ENCODE measurements at places on chromosomes 2 and 18.

DNA sequence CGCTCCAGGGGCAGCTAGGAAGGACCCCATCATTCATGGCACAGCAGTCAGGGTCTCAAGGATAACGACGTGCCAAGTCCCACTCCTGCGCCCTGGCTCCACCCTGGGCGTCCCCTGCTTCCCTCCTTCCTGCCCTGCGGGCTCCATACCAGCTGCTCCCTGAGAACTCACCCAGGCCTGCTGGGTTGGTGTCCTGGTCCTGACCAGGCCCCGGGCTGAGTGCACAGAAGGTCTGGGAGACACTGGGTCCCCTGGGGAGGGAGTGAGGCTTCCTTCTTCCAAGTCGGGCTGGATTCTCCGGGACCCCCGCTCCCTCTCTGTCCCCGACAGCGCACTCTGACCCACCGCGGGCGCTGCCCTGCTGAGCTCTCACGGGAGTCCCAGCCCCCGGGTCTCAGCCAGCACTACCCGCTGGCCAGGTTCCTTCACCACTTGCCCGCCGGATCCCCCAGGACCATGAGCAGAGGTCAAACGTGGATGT is 160.2 kb downstream of the PXDN start:
- DNase-seq: no peak

DNA sequence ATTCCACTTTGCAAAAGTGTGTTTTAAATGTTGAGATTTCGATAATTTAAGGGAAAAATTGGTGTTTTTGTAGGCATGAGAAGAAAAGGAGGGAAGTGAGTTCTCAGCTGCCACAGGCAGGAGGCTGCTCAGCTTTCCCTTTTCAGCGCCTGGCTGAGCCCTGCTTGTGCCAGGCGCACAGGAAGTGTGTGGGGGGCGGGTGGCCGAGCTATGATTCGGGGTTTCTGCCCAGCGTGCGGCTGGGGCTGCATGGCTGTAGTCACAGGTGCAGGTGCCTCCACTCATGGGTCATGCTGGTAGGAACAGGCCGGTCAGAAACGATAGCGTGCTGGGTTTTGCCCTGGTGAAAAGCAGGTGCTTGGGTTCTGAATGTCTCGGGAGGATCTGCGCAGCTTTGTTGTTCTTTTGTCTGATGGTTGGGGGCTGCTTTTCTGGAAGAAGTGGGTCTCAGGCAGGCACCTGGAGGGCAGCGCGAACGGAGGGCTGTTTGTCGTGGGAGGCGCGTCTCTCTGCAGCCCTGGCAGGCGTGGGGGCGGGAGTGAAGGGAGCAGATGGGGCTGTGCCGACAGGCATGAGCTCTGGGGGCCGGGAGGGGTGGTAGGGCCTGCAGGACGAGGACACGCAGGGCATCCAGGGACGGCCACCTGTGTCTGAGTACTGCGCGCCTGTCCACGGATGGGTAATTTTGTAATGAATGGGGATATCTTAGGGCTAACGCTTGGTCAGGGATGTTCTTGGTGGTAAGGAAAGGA is 2.1 kb downstream of the KCNG2 start:
- DNase-seq: no peak

DNA sequence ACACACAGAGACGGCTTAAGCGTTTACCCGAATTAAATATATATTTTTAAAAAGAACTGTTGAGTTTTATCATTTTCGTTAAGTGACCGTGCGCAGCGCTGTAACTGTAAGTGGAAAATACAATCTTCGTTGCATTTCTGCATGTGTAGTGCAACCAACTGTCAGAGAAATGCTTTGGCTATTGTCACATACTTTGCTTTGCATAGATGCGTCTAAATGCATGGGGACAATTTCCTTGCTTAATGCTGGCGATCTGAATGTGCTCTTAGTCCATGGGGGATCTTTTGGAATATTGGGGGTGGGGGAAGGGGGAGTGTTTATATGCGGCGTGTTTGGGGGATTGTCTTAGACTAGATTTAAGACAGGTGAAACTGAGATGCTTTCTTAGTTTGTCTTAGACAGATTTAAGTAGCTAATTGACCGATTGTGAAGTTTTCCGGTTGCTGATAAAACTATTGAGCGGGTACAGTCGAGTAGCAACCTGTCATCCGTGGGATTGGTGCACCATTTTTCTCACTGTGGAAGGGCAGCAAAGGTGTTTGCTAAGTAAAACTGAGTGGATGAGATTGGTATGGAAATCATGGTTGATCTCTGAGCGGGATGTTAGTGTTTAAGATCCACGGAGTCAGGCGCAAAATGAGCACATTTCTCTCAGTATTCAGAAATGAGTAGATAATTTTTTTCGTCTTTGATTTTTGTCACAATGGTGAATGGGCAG is 476 bp downstream of the VSNL1 start:
- no peak for DNase-seq

- no peak for DNase-seq
These were observed 81.0 kb downstream of the TAF4B start for GRCh38 chr18:26307161-26307773.

GRCh38 chr18:50401888-50402287 is 27.0 kb downstream of the SKA1 start:
- no peak for DNase-seq

- DNase-seq: no peak
These were observed 4.2 kb downstream of the GEN1 start for GRCh38 chr2:17758118-17758517.

DNA sequence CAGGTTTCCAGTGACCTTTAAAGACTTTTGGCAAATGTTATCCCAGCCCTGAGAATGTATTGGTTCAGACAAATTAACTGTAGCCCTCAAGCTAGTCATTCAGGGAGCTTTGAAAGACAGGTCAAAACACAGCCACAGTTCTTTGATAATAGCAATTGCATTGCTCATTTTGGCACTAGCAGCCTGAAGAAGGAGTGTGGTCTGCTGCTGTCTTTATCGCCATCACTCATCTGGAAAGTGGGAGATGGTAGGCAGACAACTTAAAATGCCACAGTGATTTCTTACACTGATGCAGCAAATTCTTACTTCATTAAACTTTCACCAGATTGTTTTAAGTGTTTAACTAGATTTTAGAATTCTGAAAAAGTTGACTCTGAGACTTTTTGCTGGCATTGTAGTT is 47.2 kb downstream of the DOK6 start:
- DNase-seq: no peak

- DNase-seq: no peak
These were observed at the start of gene VSNL1 for GRCh38 chr2:17540093-17540812. VSNL1 (plus strand) TSS chr2:17540696; CDS start chr2:17592075, 51,379 bp downstream.

DNA sequence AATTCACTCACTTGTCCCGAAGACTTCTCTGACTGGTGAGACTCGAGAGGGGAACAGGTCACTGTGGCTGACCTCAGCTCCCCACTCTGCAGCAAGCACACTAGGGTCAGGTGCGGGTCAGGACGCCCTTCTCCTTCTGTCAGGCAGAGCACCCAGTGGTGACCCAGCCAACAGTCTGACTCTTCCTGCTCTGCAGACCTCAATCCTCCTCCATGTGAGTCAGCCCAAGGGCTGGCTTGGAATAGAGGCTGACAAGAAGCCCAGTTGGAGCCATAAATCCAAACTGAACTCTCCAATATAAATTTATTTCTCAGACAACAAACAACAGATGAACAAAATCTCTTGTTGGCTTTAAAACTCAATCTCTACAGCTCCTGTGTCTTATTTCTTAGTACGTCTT is 253.1 kb downstream of the SH3BP4 start:
- DNase-seq: no peak

DNA sequence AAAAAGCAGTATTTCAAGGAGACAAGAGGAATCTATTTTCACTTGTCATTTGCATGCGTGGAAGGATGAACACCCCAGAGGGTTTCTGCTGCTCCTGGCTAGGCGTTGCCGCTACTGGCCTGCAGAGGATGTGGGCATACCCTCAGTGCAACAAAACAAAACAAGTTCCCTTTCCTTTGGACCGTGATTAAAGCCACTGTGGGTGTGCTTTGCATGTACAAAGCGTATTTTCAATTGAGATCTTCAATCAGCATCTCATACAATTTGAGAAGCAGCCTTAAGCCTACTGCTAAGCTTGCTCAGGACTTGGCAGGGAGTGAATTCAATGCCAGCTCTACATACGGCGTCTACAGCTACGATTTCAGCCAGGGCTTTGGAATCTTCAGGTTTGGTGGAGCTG is 298.4 kb downstream of the LPIN1 start:
- DNase-seq: no peak

DNA sequence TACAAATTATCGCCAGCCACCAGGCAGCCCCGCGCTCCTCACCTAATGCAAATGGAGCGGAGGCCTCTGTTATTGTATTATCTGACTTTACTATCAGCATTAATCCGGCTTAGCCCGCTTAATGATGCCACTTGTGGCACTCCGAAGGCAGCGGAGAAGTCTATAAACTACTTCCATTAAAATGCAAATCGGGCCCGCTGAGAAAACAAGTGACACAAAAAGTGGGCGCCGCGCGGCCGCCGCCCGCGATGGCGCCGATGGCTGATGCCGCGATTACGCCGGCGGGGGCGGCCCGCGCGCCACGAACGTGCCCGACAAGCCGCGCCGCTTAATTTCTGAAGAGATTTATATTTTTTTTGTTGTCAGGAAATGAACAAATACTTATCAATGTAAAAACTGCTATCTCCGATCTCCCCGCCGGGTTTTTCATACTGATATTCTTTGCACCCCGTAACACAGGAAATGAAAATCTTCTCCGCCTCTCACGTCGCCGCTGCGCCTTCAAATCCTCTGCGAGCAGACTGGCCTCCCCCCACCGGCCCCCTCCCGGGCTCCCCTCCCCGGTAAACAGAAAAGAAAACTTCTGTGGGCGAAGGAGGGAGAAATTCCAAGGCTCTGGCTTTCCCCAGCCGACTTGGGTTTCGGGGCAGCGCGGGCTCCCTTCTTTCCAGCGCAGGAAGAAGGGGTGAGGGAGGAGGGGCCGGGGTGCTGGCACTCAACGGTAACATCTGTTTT is 221.8 kb downstream of the INSIG2 start:
- peak; percentile 16 for DNase-seq

GRCh38 chr2:191675807-191676721 is 1.9 kb upstream of the NABP1 start:
- peak; percentile 30 for DNase-seq

GRCh38 chr2:85811180-85812093 is 57.6 kb downstream of the ATOH8 start:
- no peak for DNase-seq

- no peak for DNase-seq
These were observed 265.1 kb upstream of the TNP1 start for GRCh38 chr2:217125014-217125413.

DNA sequence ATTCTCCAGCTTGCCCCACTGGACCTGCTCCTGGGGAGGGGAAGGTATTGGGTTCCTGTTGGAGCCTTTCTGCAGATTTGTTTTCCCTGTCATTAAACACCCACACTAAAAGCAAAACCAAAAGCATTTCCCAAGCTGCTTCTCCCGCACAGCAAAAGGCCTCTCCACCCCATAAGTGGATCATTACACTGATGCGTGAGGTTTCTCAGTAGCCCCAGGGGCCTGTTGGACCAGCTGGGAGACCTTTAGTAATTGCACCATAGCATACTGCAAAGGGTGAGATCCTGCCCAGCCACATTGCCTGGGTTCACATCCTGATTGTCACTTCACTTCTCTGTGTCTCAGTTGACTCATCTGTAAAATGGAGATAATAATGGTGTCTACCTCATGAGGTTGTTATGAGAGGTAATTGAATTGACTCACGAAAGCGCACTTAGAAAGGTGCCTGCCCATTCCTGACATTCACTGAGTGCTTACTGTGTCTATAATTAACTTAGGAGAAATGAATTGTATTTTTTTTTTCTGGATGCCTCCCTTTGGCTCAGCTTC is 43.9 kb downstream of the TOGARAM2 start:
- no peak for DNase-seq

- DNase-seq: no peak
These were observed 74.9 kb downstream of the SGPP2 start for GRCh38 chr2:222499226-222499625.

DNA sequence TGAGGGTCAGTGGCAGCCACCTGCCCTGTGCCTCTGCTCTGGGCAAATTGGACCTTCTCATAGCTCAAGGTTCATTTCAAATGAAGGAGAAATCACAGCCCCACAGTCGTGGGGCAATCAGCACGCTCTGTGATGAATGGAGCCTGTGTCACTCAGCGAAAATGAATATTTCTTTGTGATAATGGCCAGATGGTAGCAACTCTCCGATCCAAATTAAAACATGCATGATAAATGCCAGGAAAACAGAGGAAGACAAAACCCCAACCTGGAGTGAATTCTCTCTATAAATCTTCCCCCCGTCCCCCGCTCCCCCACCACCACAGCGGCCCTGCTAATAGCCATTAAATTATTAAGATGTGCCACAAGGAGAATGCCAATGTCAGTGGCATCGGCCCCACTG is 258.4 kb downstream of the CELF4 start:
- no peak for DNase-seq

- DNase-seq: no peak
These were observed 11.4 kb downstream of the CCDC88A start for GRCh38 chr2:55408098-55408882.

- DNase-seq: no peak
These were observed 47.5 kb downstream of the MRPS5 start for GRCh38 chr2:95073856-95074662.

GRCh38 chr18:63316612-63317555 is 2.7 kb downstream of the BCL2 start:
- DNase-seq: no peak

- no peak for DNase-seq
These were observed 128.4 kb downstream of the PDE1A start for GRCh38 chr2:182298456-182298855.

DNA sequence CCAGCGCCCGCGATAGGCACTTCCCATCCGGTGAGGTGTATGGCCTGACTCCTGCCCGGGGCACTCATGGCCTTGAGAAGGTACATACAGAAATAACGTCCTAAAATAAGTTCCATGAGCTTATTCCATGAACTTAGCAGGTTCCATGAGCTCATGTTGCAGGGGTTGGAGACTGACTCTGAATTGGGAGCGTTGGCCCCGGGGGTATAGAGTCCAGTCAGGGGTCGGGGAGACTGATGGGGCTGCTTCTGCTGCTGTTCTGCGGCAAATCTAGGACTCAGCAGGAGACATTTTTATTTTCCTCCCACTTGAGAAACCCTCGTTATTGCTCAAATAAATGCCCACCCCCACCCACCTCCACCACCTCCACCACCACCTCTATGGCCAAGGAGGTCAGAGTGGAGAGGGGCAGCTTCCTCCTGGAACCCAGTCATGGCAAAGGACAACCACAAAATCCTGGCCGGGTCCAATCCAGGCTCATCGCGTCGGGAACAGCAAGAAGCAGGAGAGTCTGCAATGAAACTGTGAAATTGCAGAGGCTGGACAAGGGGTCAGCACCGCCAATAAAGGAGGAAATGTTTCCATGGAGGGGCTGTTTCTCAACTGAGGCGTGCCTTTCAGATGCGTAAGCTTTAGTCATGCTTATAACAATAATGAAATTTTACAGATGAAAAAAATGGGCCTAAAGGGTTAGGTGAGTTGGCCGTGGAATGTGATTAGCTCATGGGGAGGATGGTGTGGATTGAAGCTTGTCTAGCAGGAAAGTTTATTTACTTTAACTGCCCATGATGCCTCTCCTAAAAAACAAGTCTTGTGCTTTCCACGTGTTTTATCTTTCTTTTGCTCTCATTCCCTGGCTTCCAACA is 136.6 kb upstream of the ALKAL2 start:
- DNase-seq: no peak

DNA sequence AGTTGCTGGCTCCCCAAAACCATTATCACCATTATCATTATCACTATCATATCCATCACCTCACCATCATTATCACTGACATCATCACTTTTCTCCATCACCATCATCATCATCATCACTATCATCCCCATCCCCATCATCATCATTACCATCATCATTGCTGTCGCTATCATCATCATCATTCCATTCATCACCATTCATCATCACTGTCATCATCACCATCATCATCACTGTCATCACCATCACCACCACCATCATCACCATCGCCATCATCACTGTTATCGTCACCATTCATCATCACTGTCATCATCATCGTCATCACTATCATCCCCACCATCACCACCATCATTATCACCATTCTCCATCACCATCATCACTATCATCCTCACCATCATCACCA is 9.0 kb downstream of the HPCAL1 start:
- no peak for DNase-seq
